AG08395 (cell line): ENCODE measurements at places on chromosomes 12 and 14.

DNA sequence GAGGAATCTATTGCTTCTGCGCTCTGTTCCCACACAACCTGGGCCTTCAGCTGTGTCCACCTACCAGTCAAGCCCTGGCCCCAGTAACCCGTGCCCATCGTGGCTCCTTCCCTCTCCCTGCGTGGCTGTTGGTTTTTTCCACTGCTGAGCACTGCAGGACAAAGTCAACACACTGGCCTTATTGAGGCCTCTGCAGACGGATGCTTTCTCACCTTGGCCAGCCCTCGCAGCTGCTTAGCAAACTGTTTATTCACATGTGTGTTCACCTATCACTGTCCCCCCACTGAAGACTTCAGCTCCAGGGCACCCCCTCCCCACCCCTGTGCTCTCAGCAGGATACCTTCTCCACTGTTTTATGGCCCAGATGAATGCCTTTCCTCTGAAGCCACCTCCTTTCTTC lies 12.8 kb upstream of the GPX2 start:
- DNase-seq, result no peak

DNA sequence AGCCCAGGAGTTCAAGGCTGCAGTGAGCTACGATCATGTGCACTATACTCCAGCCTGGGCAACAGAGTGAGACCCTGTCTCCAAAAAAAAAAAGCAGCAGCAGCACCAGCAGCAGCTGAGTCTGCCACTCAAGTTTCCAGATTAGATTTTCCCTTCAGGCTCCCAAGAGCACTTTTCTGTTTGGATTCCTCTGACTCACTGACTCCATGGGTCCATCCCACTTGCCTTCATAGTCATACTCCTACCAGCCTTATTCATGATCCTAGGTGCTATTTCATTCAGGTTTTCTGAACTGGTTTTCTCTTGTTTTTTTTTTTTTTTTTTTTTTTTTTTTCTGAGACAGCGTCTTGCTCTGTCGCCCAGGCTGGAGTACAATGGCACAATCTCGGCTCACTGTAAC lies 6.8 kb upstream of the TWF1 start:
- DNase-seq, result no peak

- DNase-seq, result peak; percentile 82
Observed at GRCh38 chr12:121795034-121795968, 1.8 kb upstream of the RHOF start.

GRCh38 chr14:53915364-53916014 lies 41.1 kb downstream of the BMP4 start:
- no peak for DNase-seq
